Left lung (tissue), 14 donors: ENCODE measurements at places on chromosomes 5 and 9. TPM values are rescaled to one million over a fixed set of nuclear protein-coding genes. Genes with fewer than 3 reads are reported as not detected.

Gene PIP5KL1
- 6.7 TPM for total RNA-seq

- no peak for DNase-seq
Observed at GRCh38 chr9:6829536-6829935, 71.8 kb downstream of the KDM4C start.

GRCh38 chr9:76650692-76651091 is 113.5 kb upstream of the PCA3 start:
- DNase-seq, result no peak

GRCh38 chr5:57932761-57933160 is 450.1 kb upstream of the ACTBL2 start:
- no peak for DNase-seq

DNA sequence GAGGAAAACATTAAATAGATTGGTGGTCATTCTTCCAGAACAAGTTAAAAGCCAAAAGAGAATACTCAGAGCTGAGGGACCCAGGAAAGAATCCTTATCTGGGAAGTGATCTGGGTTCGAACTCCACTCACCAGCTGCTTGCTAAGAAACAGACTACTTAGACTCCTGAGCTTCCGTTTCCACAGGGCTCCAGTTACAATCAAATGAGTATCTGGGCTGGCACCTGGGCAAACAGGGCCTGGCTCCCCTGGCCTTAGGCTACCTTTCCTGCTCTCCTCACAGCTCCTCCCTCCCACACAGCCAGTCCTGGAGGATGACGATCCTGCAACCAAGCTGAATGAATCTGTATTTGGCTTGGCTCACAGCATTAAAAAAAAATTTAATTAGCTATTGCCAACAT is 2.5 kb downstream of the MAPK9 start:
- DNase-seq, result no peak
